ENCODE measurements at places on chromosomes 6 and 20. TPM values are rescaled to one million over a fixed set of nuclear protein-coding genes. Genes with fewer than 3 reads are reported as not detected.

GRCh38 chr6:132190815-132191175, 210.5 kb downstream of the MOXD1 start:
- DNase-seq = peak; percentile 85

GRCh38 chr6:163554663-163555062, 140.1 kb downstream of the QKI start:
- DNase-seq = no peak

DNA sequence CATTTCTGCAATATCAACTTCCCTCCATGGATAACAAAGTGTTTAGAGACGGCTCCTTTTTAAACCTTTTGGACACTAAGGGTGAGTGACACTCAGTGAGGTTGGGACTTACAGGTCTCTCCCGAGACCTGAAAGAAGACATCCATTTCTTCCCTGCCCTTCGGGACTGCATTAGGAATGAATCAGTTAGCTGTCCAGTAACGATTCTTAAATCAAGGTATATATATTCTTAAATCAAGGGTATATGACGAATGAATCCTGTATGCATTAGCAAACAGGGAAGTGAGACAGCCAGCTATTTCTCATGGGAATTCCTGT, 52.9 kb downstream of the EDN1 start:
- no peak for DNase-seq

Gene FKBP1C
- 0.32 TPM for total RNA-seq

All from astrocyte (in vitro differentiated cells and primary cell).